NCI-H1436 (cell line): ENCODE measurements at places on chromosomes 12 and 14.

- no peak for DNase-seq
Observed at GRCh38 chr12:11719678-11720099, 70.2 kb downstream of the ETV6 start.

GRCh38 chr12:32296567-32296966 lies 102.8 kb upstream of the FGD4 start:
- DNase-seq: no peak

DNA sequence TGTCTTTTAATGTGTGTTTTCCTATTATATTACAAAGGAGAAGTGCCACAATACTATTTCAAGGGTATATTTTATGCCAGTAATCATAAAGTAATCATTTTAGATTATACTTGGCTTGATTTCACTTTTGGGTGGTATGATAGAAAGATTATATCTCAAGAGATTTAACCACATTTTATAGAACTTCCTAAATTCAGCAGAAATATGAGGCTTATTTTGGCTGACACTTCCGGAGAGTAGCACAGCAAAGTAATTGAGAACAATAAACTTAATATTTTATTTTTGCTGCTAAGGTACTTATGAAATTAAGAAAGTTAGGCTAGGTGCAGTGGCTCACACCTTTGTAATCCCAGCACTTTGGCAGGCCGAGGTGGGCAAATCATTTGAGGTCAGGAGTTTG lies 319.1 kb downstream of the NPAS3 start:
- no peak for DNase-seq

GRCh38 chr14:89184952-89185351 lies 232.1 kb downstream of the FOXN3 start:
- DNase-seq: no peak

- no peak for DNase-seq
Observed at GRCh38 chr12:50749459-50749882, 14.4 kb upstream of the ATF1 start.

DNA sequence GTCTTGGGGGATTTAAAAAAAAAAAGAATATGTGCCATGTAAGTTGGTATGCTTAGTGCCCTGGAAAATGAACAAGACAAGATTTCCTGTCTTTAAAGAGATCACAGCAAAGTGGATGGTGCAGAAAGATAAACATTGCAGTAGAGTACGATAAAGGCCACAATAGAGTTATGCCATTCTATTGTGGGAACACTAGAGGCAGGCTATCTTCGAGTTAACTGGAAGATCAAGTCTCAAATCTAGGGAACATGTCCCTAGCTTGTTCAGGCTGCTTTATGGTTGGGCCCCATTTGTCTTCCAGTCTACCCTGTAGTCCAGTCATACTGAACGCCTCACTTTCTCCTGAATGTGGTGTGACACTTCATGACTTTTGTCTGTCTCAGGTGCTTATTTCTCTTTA lies 18.7 kb upstream of the CCT2 start:
- DNase-seq: no peak

- no peak for DNase-seq
Observed at GRCh38 chr12:10235761-10236631, 23.3 kb downstream of the GABARAPL1 start.

- DNase-seq: no peak
Observed at GRCh38 chr14:89187501-89187900, 229.5 kb downstream of the FOXN3 start.

GRCh38 chr12:126353604-126354003 lies 1288.4 kb downstream of the AACS start:
- DNase-seq: no peak

DNA sequence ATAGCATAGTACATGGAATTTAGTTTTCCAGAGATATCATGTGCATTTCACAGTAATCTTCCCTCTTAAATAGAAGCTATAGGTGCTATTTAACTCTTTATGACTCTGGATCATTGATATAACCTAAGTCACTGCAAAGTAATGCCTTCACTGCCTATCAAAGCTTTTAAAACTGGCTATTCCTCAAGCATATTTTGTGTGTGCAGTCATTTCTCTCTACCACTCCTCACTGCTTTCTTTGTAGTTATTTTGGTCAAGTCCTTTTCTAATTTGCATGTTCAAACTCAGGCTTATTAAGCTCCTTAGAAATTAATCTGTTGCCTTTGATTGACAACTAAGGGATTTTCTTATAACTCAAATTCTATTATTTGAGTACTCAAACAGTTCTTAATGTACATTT lies 79.4 kb upstream of the PLEKHG7 start:
- no peak for DNase-seq

- no peak for DNase-seq
Observed at GRCh38 chr12:100448656-100449055, 25.0 kb upstream of the NR1H4 start.

DNA sequence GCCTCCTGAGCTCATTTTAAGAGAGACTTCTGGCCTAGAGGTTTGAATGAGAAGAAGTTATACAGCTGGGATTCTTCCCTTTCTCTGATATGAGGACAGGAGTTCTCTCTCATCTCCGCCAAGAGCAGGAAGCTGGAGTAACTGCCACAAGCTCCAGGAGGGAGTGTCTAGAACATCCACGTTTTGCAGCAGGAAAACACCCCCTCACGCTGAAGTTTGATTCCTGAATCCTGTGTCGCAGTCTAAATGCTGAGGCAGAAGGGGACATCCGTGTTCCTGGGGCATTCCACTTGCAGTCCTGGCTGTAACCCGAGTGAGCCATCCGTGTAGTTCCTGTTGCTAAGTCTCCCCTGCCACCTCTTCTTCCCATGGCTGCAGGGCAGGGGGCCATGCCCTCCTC lies 38.3 kb downstream of the NTF3 start:
- no peak for DNase-seq

GRCh38 chr12:122310626-122311333 lies 44.5 kb upstream of the VPS33A start:
- no peak for DNase-seq

GRCh38 chr12:100612606-100613005 lies 39.1 kb downstream of the GAS2L3 start:
- no peak for DNase-seq

- DNase-seq: no peak
Observed at GRCh38 chr14:91078095-91078737, 17.8 kb upstream of the RPS6KA5 start.

DNA sequence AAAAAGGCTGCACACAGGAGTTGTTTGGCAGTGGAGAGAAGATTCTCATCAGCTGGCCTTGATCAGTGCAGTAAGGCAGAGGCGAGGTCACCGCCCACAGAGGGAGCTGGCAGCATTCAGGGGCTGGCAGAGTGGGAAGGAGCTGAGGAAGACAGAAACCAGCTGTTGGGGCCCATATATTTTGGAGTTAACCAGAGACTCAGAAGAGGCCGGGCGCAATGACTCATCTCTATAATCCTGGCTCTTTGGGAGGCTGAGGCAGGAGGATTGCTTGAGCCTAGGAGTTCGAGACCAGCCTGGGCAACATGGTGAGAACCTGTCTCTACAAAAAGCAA lies 17.7 kb downstream of the SMCO2 start:
- no peak for DNase-seq

GRCh38 chr14:100523131-100523842 lies 63.9 kb downstream of the BEGAIN start:
- DNase-seq: no peak

GRCh38 chr12:108772247-108772646 lies 40.9 kb upstream of the CORO1C start:
- no peak for DNase-seq

- DNase-seq: no peak
Observed at GRCh38 chr14:83289390-83289789, 1755.7 kb upstream of the SEL1L start.

DNA sequence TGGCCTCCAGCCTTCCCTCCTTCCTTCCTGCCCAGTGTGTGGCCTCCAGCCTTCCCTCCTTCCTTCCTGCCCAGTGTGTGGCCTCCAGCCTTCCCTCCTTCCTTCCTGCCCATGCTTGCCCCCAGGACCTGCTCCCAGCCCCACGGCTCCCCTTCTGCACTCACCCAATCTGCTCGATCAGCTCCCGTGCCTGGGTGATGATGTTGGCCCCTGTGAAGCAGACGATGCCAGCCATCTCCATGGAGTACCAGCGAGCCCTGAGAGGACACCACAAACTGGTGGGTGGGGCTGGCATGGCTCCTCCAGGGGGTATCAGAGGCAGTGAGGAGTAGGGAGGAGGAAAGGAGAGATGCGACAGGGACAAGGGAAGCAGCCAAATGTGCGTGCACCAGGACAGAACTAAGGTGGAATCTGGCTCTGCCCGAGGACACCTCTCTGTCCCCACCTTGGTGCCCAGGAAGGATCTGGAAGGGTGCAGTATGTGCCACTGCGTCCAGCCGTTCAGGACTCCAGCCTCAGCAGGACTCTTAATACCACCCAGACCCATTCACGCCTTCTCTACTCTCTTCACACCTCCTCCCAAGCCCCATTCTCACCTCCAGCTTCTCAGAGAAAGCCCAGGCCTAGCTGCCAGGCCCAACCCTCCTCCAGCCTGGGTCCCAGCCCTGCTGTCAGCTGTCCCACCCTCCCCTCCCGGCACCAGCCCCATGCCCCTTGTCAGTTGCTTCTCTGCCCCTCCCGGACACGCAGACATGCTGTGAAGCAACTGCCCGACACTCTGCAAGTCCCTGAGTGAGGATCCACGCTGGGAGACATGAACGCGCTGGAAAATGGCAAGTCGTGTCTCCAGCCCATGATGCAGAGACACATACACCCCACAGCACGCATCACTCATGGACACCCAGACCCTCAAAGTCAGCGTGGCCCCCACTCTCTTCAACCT lies 22.7 kb downstream of the POLE start:
- no peak for DNase-seq

- DNase-seq: peak; percentile 56
Observed at GRCh38 chr12:108457006-108457733, 57.9 kb upstream of the FICD start.

DNA sequence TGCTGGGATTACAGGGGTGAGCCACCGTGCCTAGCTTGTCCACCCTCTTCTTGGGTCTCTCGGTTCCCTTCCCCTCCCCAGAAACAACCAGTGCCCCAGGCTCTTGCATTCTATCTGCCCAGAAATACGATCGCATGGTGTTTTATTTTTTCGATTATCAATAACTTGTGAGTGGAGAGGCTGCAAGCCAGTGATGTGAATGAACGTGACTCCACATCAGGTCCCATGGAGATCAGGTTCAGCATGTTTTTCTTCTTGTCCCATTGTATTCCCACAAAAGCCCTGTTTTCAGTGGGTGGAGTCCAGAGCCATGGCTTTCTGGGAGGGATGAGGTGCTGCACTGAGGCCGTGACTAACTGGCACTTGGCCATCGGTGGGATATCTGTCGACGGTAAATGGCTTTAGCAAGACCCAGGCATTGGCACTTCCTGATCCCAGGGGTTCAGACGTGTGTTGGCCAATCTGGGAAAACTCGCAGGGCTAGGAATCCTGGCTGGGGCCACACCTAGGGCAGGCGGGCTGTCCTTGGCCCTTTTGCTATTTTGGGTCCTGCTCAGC lies 12.7 kb upstream of the HNF1A start:
- no peak for DNase-seq

- no peak for DNase-seq
Observed at GRCh38 chr12:28388879-28389278, 198.6 kb downstream of the CCDC91 start.

DNA sequence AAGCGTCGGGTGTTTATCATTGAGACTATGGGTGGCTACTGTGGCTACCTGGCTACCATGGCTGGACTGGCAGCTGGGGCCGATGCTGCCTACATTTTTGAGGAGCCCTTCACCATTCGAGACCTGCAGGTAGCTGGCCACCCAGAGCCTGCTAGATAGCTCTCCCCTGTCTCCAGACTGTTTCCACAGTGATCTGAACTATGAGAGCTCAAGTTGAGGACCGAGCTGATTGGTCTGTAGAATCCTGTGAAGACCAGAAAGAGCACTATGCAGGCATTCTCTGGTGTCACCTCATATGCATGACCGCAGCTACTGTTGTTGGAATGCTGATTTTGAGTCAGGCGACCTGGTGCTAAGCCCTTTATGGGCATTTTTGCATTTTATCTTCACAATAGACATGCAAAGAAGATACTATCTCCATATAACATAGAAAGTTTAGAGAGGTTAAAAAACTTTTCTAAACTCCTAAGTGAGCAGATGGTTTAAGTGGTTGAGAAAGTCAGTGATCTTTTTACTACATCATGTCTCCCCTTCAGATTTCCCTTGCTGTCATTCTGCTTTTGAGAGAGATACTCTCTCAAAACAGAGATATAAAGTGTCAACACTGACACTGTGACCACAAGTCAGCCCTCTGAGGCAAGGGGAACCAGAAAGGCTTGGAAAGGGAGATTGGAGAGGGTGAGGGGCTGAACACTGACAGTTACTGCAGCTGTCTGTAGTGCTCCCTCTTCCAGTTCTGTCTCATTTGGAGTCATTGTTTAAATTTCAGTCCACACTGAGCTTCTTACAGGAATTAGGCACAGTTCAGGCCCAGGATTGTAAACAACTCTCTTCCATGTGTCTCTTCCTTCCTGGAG lies 14.3 kb downstream of the ASB8 start:
- DNase-seq: no peak
